Esophagus muscularis mucosa (tissue), 4 donors: ENCODE measurements at places on chromosomes 7 and 10.

DNA sequence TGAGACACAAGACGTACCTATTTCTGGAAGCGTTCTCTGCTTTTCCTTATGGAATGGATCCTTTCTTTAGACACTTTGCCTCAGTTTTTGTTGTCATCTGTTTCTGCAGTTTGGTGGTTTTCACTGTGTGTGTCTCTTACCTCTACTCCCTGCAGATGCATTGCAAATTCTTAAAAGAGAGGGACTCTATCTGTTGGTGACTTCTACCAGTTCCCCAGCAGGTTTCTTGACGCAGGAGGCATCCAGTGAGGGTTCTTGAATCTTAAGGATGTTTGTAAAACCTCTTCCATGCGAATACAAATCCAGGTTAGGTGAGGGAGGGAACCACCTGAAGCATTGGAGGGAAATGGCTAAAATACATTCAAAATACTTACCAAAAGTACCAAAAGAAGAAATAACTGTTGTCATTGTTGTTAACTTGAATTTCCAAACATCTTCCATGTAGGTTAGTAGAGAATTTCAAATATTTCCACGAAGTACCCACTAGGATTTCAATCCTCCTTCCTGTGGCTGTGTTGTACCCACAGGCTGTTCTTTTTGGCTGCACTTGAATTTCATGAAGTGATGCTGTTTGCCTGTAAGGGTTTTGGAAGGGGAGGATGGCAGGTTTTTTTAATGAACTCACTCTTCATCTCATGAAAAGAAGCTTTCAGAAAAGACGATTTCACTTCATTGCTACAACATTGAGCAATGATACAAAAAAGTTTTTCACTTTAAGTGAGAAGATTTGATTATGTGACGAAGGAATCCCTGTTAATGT, 32.2 kb downstream of the PLXDC2 start:
- DNase-seq = no peak

DNA sequence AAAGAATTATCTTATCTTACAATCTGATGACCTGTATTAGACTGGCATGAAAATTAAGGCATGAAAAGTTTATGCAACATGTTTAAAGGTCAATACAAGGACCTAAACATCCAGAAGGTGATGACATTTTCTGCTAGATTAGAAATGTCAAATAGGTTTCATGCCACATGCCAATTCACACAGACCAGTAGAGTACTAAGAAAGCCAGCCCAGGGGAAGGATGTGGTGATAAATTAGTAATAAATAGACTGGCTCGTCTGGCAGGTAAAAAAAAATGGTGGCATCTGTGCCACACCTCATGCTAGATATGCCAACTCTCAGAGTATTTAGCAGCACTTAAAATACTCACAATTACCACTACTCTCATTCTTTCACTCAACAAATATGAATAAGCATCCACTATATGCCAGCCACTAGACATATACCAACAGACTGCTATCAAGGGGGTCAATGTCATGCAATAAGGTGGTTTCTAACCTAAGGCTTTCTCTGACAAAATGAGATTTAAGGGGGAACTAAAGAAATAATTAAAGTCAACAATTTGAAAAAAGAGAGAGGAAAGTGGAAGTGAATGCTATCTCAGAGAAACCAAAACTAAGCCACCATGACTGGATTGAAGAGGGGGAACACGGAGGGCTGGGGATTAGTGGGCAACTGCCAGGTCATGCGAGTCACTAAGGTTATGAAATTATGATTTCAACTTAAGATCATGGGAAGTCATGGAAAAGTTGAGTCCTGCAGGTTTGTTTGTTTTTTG, 83.5 kb downstream of the SGMS1 start:
- DNase-seq = no peak

- DNase-seq = no peak
These were observed 373.7 kb downstream of the PHTF2 start for GRCh38 chr7:78172267-78172757.

DNA sequence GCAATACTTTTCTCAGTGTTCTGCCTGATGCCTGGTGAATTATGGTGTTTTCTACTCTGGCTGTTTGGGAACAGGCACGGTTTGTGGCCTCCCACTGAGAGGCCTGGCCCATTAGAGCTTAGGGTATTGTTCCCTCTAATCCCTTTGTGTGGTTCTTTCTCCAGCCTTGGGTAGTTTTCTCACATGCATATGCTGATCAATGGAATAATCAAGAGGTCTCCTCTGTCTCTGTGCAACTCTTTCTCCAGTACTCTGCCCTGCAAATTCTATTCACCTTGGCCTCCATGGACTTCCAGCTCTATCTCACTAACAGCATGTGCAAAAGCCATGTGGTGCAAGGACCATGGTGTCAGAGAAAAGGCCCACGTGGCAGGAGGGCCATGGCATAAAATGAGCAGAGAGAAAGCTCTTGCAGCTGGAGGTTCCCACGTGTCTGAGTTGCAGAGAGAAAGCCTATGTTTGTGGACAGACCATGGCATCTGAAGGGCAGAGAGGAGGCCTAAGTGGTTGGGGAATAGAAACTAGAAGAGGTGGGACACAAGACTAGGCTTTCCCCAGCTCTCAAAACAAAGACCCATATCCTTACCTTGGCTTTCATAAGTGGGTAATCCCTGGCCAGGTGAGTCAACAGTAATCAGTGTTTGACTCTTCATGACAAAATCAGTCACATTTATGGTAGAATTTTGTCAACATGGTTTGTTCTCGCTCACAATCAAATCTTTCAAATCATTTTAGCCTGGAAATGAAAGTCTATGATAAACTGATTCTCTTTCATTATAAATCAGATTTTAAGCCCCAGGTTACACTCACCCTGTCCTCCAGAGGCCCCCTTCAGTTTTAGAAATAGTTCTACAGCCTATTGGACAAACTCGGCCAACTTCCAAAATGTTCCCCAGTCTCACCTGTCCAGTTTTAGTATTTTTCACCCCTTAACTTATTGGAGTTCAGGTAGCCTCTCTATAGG, 17.3 kb downstream of the OPALIN start:
- DNase-seq = no peak

- DNase-seq = no peak
These were observed 146.8 kb downstream of the FZD1 start for GRCh38 chr7:91411060-91411459.

GRCh38 chr10:47076949-47077361, 165.7 kb downstream of the PTPN20 start:
- no peak for DNase-seq
